Inflammatory macrophage (primary cell): ENCODE measurements at places on chromosomes 5 and 9.

DNA sequence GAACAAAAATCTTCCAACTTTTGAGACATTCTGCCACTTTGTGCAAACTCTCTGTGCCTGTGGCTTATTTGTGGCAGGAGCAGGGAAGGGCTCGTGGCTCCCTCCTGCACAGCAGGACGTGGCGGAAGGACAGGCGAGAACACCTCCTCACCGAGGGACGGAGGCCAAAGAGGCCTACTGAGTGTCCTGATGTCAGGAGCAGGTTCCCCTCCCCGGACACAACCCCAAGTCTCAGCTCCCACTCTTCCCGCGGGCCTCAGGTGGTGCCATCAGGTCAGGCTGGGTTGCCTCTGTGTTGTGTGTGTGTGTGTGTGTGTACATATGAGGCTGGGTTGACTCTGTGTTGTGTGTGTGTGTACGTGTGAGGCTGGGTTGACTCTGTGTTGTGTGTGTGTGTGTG is 136.8 kb upstream of the LPCAT1 start:
- no peak for DNase-seq

- DNase-seq: no peak
Observed at GRCh38 chr5:146461319-146461718, 14.2 kb downstream of the TCERG1 start.

DNA sequence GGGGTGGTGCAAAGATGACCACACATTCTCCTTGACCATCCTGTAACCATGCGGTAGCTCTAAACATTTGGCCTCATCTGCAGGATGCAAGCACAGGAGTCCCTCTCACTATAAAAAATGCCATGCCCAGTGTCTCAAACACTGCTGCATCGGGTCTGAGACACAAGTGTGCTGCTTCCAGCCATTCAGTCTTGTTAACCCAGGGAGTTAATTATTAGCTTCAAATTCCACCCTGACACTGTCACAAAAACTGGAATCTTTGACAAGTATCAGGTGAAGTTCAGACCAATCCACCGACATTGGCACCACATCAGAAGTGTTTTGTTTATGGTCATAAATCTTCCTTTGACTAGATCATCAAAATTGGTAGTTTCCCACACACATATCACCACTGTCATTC is 119.1 kb upstream of the RASEF start:
- DNase-seq: no peak

DNA sequence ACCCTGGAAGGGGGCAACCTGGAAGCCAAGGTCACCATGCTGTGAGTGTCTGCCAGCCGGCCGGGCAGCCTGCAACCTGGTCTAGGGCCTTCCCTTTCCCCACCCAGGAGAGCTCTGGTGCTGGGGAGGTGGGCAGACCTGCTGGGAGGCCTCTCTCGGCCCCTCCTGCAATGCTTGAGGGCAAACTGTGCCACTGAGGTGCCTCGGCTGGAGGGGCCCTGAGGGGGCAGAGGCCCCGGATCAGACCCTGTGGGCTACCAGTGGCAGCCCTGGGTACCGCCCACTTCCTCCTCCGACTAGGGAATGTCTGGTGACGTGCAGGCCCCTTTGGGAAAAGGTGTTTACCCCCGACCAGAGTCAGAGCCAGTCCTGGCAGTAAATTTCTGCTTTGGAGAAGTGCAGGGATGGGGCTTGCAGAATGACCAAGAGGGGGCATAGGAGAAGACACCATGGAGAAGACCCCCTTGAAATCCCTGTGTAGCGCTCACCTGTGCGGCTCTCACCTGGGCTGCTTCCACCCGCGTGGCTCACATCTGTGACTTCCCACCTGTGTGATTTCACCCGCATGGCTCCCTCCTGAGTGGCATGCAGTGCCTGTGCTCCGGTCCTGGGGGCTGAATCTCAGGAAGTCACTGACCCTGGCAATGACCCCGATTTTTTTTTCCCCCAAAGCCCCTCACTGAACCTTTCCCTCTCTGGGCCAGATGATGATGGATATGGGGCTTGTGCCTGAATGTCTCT is 1.1 kb downstream of the LCN1 start:
- DNase-seq: no peak

DNA sequence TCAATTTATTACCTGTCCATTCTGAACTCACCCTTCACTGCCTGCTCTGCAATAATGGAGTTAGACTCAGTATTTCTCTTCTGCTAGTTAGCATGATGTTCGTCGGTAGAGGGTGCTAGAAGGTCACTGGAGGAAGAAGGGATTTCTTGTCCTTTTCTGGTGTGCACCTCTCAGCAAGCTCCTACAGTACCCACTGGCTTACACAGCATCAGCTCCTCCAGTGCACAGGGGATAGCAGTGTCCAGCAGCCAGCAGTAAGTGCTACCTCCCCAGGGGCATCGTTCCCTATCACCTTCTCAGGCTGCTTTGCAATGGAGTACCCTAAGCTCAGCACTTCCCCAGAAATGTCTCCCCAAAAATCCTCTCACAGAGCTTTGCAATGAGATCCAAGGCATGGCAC is 45.9 kb upstream of the APC start:
- DNase-seq: peak; percentile 40

- DNase-seq: no peak
Observed at GRCh38 chr9:104923740-104924139, 4.2 kb downstream of the ABCA1 start.

DNA sequence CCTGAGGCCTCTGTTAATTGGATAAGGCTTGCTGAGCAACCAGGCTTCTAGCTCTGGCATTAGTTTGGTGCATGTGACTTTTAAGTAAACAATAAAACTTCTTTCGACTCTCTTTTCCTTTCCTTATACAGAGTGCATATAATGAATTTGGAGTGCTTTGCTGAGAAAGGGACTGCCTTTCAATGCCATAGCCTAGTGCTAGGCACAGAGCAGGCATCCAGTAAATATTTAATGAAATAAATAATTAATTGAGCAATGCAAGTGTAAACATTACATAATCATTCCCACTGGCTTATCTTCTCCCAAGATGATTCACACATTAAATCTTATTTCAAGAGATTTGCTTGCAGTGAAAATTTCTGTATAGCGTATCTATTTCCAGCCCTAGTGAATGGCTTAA is 74.1 kb downstream of the NMUR2 start:
- DNase-seq: no peak

DNA sequence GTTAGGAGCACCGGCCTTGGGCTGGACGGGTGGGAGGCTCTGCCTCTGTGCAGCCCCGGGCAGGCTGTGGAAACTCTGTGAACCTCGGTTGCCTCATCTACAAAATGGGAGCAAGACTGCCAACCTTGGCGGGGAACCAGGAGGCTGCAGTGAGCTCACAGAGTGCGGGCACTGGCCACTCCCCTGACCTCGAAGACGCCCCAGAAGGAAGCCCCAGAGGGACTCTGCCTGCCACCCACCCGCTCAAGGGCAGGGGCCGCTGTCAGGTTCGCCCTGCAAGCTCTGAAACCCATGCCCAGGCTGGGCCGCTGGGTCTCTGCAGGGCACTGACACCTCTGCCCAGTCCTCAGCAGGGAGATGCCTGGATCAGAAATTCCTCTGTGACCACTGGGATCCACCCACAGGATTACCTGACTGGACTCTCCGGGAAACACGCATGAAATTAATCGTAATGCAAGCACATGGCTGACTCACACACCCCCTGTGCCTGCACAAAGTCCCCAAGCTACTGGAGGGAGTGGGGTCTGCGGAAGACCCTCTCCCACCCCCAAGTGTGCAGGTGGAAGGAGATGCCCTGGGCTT is 7.4 kb downstream of the CCDC187 start:
- no peak for DNase-seq
